ENCODE measurements at places on chromosomes 12 and 14. TPM values are rescaled to one million over a fixed set of nuclear protein-coding genes. Genes with fewer than 3 reads are reported as not detected.

DNA sequence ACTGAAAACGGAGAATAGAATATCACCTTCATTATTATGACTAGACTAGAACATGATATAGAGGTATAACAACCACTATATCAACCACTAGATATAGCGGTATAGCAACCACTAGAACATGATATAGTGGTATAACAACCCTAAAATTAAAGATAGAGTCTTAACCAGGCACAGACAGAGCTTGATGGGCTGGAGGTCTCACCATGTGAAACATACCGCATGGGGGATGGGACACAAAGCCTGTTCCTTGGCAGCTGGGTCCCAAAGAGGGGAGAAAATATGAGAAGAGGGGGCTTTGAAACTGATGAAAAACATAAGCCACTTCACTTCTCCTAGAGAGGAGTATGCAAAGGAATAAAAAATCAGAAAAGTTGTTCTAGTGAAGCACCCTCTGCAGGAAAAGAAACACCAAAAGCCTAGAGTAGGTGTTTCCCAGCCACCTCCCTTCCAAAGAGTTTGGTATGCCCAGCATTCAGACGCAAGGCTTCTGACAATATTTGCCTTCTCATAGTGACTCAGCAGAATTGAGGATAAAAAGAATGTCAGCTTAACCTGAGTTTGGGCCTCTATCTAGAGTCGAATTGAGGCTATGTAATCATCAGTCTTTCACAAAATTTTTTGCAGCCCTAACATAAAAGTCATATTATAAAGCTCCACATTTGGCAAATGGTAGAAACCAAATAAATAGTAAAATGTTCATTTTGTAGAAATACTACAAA lies 316.4 kb downstream of the NOVA1 start:
- no peak for DNase-seq

DNA sequence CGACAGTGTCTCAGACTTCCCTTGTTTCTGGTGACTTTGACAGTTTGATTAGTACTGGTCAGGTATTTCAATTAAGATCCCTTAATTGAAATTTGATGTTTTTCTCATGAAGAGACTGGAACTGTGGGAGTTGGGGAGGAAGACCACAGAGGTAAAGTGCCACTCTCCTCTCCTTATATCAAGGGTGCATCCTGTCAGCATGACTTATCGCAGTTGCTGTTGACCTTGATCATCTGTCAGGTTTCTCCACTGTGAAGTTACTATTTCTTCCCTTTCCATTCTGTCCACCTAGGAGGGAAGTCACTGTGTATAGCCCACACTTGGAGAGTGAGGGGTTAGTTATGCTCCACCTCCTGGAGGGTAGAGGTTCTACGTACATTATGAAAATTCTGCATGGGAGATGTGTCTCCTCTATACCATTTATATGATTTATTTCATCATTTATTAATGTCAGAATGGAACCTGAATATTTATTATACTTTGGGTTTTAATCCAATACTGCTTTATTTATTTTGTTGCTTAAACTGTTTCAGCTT lies 40.3 kb upstream of the SMOC1 start:
- no peak for DNase-seq

DNA sequence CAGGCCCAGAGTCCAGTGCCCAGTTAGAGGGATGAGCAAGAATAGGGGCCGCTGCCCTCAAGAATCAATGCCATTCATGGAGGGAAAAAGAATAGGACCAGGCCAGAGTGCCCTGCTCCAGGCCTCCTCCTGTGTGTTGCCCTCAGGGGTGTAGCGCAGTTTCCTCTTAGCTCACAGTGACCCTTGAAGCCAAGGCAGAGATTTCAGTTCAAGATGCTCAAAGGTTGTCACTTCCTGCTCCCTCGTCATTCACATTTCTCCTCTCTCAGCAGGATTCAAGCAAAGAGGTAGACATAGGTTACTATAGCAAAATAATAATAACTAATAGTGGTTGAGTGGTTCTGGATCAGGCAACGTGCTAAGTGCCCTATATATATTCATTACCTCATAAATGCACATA lies 55.1 kb upstream of the PELI2 start:
- no peak for DNase-seq

GRCh38 chr14:36319899-36320199 lies 588 bp downstream of the MBIP start:
- no peak for DNase-seq

DNA sequence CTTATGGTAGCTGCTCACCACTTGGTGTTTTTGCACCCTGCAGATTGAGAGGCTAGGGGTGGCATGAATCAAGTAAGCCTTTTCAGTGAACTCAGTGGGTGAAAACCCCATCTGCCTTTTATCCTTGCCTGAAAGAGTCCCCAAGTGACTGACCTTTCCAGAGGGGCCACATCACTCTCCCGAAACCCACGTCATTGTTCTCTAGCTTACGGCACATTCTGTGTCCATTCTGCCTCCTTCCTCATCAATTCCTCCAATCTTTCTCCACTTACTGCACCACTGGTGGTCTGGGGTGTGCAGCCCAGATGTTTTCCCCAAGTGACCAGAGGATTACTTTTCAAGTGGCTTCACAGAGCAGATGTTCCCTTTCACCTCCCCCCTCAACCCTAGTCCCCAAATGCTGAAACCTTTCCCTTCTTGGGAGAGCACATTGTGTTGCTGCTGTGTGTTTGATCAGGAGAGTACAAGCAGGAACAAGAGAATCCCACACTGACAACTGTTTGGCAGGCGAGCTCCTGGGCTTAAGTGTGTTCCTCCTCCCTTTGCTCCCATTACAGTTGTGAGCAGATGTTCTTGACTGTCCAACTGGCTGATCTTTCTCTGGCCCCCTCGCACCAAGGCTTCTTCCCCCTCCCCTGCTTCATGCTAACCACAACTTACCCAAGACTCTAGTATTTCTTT lies 138.0 kb upstream of the IGF1 start:
- no peak for DNase-seq

- peak; percentile 64 for DNase-seq
Measured at GRCh38 chr14:61568572-61569011, 126.7 kb upstream of the HIF1A start.

DNA sequence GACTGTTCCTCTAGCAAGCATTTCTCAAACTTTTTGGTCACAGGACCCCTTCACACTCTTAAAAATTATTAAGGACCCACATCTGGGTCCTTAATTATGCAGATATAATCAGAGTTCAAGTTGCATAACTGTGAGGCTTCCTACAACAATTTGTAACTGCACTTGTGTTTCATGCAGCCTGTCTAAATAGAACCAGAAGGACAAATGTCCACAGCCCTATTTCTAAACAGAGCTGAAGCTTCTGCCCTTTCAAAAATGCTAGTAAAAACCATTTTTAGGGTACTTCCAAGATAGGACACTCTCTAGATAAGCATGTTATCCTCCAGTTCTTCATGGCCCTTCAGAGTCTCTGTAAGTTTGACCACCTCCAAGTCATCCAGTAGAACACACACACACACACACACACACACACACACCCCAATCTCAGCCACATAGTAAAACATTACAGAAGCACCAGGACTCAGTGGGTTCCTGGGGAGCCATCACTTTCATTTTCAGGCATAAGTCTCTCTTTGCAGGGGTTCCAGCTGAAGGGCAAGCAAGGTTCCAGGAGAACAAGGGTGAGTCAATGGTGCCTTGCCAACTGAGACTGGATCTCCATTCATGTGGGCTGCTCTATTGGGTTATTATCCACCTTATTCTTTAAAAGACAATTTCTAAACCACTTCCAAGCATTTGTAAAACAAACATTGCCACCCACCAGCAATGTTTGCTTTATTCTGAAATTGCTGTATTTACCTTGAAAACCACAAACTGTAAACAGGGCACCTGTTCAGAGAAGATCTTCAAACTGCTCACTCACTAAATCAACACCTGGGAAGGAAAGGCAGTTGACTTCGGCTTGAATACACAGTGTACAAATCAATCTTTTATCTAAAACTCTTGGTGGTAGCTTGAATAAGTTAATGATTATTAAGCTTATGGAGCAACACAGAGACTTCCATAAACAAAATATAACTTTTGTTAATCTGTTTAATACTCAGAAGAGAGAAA lies 64.1 kb downstream of the ITPR2 start:
- no peak for DNase-seq

DNA sequence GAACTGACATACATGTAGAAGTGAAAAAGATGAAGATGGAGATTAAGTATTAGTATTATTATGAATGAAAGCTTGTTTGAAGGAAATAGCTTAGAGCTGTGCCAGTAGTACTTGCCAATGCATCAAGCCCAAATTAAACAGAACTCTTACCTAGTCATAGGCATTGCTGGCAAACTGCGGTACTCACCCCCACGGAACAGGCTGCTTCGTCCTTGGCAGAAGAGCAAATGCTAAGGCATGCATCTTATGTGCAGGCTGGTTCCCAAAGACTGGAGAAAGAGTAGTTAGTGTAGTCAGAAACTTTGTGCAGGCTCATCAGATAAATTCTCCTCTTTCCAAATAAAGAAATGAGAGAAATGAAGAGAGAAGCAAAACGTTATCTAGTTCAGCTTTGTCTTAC lies 134.8 kb downstream of the CCDC59 start:
- DNase-seq: no peak

DNA sequence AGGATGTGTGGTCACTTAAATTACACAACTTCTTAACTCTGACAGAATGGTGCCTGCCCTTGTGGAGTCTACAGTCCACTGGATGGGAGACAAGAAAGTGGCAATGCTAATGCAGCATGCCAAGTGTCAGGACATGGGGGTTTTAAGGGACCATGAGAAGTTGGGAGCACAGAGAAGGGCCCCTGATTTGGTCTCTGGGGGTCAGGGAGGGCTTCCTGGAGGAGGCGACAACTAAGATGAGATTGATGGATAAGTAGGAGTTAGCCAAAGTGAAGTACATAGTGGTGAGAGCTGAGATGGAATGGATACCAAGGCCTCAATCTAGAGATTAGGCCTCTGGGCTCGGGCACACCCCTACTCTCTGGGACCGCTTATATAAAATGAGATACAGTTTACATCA lies 236.7 kb downstream of the CHST11 start:
- no peak for DNase-seq

The DRAM1 gene
- total RNA-seq: 1.9 TPM

The SIX1 gene
- 0.18 TPM for total RNA-seq

The TRIM9 gene
- 0.88 TPM for total RNA-seq

The RAD51B gene
- 25.4 TPM for total RNA-seq

All from T-cell (primary cell).